Dermis microvascular lymphatic vessel endothelial cell (primary cell): ENCODE measurements at places on chromosomes 11 and 22. TPM values are rescaled to one million over a fixed set of nuclear protein-coding genes. Genes with fewer than 3 reads are reported as not detected.

The ADAMTS15 gene
- total RNA-seq = 3.2 and 26.2 TPM in 2 replicates

The TBX1 gene
- 30.4 and 62.8 TPM in 2 replicates for total RNA-seq

The APOC3 gene
- not detected in 2 replicates for total RNA-seq

The MMP12 gene
- total RNA-seq = not detected in 2 replicates

The SYT13 gene
- total RNA-seq = under 0.01 TPM in 2 replicates

The FAM227A gene
- 0.26 and 0.38 TPM in 2 replicates for total RNA-seq

The MPPED2 gene
- 0.39 and 0.76 TPM in 2 replicates for total RNA-seq

The SHISAL1 gene
- total RNA-seq = under 0.01 TPM in 2 replicates

The NAALADL1 gene
- total RNA-seq = 15.1 and 16.6 TPM in 2 replicates

The MYH9 gene
- total RNA-seq = 455 and 480 TPM in 2 replicates

The TMEM191C gene
- total RNA-seq = 0.13 and 0.39 TPM in 2 replicates

The CASP5 gene
- not detected in 2 replicates for total RNA-seq

The DUSP18 gene
- total RNA-seq = 10.1 and 13.3 TPM in 2 replicates

The EPS8L2 gene
- total RNA-seq = 2.7 and 3.0 TPM in 2 replicates

The POU2AF2 gene
- not detected in 2 replicates for total RNA-seq

The TMPRSS4 gene
- total RNA-seq = not detected in 2 replicates

The ADM gene
- total RNA-seq = 137 and 314 TPM in 2 replicates

The SMC1B gene
- under 0.01 TPM in 2 replicates for total RNA-seq

The IGSF22 gene
- total RNA-seq = 0.13 and 0.26 TPM in 2 replicates

The GANAB gene
- total RNA-seq = 204 and 246 TPM in 2 replicates

The KIAA1671 gene
- 34.8 and 40.0 TPM in 2 replicates for total RNA-seq

The VPREB3 gene
- 0.13 TPM in 1 of 2 replicates, not detected in the other for total RNA-seq
